ENCODE measurements at places on chromosomes 1 and 21.
A peak's percentile ranks its signal among the peaks of the same experiment; 100 is the strongest.

DNA sequence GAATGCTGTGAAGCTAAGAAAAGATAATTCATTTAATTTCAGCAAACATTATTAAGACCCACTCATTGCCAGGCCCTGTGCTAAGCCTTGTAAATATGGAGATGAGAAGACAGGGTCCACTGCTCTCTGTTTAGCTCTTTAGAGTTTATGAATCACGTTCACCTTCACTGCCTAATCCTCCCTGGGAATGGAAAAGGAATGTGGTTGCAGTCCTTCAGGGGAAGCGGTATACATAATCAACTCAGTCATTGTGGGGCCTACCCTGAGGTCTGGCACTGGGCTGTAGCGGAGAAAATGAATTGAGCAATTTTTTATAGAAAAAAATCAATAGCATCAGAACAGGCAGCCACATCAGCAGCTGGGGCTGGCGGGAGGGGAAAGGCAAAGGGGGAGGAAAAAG, 412.1 kb upstream of the NFIA start:
- no peak for DNase-seq

DNA sequence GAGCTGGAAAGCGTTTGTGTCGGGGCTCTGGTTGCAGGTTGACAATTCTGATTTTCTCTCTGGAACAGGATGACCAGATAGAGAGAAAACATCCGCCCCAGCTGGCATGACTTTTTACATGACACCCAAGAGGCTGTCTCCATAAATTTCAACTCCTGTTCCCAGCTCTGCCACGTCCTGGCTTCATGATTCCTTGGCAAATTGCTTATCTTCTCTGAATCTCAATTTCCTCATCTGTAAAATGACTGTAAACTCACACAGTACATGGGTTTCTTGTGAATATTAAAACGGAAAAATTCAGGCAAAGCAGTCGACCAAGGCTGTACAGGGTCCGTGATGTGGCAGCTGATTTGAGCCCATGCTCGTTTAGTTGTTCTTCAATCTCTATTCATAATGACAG, 572.7 kb downstream of the AJAP1 start:
- no peak for DNase-seq

DNA sequence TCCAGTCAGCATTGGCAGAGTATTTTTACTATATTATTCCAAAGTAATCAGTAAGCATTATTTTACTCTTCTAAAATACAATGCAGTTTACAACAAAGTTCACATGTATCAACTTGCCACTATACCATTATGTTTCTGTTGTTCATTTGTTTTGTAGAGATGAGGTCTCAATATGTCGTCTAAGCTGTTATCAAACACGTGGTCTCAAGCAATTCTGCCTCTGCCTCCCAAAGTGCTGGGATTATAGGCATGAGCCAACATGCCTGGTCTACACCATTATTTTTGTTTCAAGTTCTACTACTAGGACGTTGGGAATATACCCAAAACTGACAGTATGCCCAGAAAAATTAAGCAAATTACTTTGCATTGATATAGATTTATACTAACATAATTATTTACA, 19.8 kb downstream of the FAF1 start:
- DNase-seq: no peak

- no peak for DNase-seq
These were observed 45.4 kb upstream of the TDRD10 start for GRCh38 chr1:154456631-154457030.

- DNase-seq: no peak
These were observed 5.1 kb upstream of the PTPRC start for GRCh38 chr1:198633675-198634121.

GRCh38 chr1:29122682-29123052, 1.0 kb downstream of the TMEM200B start:
- DNase-seq: no peak

DNA sequence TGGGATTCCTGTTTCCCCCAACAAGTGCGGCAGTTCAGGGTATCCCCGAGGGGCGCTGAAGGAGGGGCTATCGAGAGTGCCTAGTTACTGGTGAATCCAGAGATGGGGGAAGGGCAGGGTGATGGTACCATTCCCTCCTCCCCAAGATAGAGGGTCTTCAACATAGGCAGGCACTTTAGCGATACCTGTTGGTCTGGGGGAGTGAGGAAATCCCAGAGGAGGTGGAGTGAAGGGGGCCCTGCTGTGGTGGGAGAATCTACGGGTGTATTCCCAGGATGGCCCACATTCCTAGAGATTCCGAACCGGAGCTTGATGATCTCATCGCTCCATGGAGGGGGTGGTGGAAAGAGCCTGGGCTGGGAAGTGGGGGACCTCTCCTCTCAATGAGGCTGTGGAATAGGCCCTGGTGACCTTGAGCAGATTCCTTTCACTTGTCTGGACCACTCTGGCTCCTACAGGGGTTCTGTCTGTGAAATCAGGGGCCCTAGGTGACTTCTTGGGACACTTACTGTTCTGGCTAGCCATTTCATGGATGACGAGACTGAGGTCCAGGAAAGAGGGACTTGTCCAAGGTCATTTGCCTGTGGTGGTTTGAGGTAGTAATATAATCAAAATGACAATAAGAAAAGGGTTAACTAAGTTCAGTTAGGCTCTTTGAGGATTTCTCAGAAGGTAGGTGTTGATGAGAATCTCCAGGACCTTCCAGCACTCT, 52.7 kb upstream of the SYNC start:
- no peak for DNase-seq

GRCh38 chr21:37249112-37249904, 17.8 kb downstream of the VPS26C start:
- no peak for DNase-seq

GRCh38 chr1:109622137-109622892, 2.7 kb downstream of the AMPD2 start:
- DNase-seq: no peak

DNA sequence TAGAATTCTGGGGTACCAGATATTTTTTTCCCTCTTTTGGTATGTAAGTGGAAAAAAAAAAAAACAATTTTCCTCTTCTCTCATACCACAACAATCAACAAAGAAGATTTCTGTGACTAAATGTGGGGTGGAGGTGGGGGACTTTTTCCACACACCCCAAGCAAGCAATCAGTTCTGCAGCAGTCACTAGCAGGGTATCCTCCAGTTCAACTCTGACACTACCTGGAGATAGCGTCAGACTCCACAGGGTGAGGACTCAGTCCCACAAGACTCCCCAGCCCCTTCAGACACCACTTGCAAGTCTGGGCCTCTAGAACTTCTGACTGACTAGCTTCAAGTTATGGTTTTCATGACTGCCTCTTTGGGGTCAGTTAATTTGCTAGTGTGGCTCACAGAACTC, 6.2 kb downstream of the DHX9 start:
- no peak for DNase-seq

DNA sequence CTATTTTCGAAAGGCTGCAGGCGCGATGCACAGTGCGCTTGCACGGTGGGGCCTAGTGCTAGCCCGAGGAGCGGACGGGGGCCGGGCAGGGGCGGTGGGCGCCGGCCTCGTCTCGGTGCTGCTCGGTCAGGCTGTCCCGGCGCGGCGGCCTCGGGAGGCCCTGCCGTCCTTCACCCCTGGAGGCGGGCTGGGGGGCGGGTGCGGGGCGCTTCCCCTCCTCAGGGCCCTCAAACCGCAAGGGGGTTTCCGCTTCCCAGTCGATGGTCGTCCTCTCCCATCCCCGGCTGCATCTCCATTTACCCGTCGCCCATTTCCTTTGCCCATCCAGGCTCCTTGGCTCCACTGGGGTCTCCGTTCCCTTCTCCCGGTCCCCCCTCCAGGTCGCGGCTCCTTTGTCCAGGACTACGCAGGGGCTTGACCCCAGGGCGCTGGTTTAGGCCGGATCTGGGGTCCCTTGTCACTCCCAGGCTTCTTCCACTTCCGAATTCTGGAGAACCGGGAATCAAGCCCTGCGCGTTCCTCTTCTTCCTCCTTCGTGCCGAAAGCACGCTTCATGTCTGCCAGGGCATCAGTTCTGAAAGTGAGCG, 196.3 kb upstream of the LMO4 start:
- no peak for DNase-seq

GRCh38 chr21:27164208-27165177, 197.6 kb upstream of the ADAMTS5 start:
- DNase-seq: no peak

DNA sequence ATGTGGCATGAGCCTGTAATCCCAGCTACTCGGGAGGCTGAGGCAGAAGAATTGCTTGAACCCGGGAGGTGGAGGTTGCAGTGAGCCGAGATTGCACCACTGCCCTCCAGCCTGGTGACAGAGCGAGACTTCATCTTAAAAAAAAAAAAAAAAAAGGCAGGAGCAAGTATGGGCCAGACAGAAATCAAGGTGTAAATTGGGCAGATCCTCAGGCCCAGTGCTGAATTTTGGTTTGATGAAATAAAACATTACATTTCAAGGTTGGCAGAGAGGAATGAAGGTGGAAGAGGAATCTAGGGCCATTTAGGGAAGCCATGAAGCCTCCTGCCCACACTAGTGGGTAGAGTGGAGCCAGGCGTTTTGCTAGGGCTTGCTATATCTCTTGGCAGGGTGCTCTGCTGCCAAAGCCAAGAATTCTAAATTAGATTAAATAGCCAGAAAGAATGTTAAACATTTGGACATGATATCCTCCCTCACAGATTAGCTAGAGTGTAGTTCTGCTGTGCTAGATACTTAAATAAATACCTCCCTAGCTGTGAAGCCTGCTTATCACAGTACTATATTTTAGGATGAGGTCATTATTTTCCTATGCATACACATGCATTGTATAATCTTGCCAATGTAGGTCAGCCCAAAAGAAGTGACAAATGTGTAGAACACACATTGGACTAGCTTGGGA, 16.6 kb upstream of the LGALS8 start:
- DNase-seq: no peak

DNA sequence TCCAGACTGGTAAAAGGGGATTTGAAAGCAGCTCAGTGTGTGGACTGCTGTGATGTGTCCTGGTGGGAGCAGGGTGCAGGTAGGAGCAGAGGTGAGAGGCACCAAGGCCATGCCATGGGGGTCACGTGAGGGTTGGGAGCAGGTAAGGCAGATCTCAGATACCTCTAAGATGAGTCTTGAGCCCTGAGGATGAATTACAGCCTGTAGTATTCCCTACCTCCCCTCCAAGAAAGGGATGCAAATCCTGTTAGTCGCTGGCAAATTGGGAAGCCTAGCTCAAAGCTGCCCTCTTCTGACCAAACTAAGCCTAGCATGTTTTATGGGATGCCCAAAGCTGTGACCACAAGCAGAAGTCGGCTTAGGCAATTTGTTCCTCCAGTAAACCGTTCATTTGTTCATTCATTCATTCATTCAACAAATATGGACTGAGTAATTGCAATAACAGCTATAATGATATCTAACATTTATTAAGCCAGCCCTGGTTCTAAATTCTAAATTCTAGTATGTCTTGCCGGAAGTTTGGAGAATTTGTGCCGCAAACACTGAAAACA, 3.9 kb upstream of the NUAK2 start:
- DNase-seq: peak; percentile 63

DNA sequence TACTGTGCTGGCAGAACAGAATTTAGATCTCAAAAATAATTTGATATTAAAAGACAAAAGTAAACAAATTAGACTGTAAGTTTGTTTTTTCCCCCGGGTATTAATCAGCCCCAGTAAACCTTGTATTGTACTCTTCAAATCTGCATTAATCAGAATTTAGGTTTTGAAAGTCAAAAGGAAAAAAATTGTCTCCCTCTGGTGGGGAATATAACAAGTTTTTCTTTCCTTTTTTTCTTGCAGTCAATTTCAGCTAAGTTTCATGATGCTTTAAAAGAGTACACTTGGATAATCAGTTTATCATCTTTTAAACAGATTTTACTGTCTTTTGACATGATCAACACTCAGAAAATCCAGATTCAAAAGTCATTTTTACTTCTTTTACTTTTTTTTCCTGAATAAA, 134.5 kb upstream of the PKN2 start:
- DNase-seq: no peak

GRCh38 chr1:227949341-227949921, 1.7 kb upstream of the WNT9A start:
- no peak for DNase-seq

DNA sequence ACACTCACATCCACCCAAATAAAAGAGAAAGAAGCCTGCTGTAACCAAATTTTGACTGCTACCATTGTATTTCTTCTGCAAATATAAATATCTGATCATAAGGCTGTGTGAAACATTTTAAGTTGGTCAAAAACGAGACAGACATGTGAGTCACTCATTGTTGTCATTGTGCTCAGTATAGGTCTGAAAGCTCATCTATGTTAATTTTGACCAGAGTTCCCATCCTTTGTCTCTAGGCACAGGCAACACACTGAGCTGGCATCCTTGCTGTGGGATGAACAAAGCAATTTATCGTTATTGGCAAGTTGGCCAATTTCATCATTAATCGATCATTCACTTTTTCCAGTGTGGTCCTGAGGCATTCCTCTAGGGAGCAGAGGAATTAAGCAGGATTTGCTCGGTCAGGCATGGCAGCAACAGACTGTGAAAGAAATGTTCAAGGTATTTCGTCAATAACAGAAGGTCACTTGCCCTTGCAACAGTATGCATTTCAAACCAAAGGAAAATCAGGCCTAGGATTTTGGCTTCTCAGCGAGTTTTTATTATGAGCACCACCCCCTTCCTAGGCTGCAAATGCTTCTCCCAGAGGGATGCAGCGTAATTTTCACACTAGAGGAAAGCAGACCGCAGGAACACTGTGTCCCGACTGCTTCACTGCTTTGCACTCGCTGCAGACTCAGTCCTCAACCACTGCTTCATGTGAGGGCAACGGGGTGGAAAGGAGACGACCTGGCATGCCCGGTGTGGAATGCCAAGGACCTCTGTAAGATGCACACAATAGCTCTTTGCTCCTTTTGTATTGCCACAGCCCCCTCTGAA, 87.9 kb upstream of the SMYD2 start:
- no peak for DNase-seq

DNA sequence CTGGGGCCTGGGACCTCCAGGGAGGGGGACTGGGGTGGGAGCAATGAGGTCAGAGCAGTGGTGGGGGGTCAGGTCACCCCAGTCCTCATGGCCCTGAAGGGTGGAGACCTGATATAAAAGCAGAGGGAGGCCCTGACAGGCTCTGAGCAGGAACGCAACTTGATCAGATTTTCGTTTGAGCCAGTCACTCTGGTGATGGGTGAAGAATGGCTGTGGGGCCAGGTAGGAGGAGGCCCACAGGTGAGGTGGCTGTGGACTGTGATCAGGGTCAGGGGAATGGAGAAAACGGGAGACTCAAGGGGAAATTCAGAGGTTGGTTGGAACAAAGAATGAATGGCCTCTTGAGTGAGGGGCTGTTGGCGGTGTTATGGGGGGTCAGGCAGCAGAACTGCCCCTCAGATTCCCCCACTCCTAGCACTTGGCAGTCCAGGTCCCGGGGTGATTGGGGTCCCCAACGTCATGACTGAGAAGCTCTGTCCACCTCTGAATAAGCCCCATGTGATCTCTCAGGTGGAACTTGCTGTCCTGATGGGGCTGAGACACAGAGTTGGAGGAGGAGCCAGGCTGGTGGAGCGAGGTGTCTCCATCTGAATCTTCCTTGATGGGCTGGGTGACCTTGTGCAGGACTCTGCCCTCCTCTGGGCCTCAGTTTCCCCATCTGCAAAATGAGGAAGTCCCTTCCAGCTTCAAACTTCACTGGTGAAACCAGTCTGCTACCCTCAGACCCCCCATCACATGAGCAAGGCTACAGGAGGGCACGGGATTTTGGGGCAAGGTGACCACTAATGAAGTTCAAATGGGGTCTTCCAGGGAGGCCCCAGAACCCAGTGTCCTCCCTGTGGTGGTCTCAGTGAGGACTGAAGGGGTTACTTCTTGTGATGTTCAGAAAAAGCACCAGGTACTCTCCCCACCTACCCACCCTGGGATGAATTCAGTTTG, 683.0 kb downstream of the MATN1 start:
- DNase-seq: peak; percentile 3

- no peak for DNase-seq
These were observed 20.6 kb upstream of the TMEM51 start for GRCh38 chr1:15132965-15133364.

- DNase-seq: no peak
These were observed 162.3 kb upstream of the ARHGEF16 start for GRCh38 chr1:3292051-3292722.

Data from GM10248 (cell line).